ENCODE measurements at places on chromosomes 5 and 9.

GRCh38 chr9:96133321-96134021 lies 168.5 kb downstream of the HSD17B3 start:
- DNase-seq: no peak

DNA sequence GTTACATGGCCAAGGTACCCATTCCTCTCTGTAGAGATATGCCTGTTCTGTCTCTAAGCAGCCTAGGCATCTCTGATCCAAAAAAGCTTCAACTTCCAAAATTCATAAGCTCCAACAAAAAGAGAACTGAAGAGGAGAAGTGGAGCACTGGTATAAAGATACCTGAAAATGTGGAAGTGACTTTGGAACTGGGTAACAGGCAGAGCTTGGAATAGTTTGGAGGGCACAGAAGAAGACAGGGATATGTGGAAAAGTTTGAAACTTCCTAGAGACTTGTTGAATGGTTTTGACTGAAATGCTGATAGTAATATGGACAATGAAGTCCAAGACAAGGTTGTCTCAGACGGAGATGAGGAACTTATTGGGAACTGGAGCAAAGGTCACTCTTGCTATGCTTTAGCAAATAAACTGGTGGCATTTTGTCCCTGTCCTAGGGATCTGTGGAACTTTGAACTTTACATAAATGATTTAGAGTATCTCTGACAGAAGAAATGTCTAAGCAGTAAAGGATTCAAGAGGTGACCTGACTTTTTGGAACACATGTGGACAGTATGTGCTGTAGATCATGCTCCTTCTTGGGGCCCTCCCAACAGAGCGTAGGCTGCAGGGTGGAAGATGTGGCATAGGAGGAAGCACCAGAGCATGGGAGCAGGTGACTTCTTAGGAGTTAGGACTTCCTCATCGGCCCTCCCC lies 162.2 kb upstream of the TRIM32 start:
- DNase-seq: no peak

GRCh38 chr9:82011133-82011532 lies 22.6 kb downstream of the SPATA31D1 start:
- DNase-seq: no peak

GRCh38 chr5:89417515-89417914 lies 534.5 kb upstream of the MEF2C start:
- DNase-seq: no peak

GRCh38 chr5:148826739-148827070 lies 294 bp downstream of the ADRB2 start:
- DNase-seq: no peak

GRCh38 chr9:16309469-16310271 lies 560.8 kb downstream of the BNC2 start:
- DNase-seq: no peak

DNA sequence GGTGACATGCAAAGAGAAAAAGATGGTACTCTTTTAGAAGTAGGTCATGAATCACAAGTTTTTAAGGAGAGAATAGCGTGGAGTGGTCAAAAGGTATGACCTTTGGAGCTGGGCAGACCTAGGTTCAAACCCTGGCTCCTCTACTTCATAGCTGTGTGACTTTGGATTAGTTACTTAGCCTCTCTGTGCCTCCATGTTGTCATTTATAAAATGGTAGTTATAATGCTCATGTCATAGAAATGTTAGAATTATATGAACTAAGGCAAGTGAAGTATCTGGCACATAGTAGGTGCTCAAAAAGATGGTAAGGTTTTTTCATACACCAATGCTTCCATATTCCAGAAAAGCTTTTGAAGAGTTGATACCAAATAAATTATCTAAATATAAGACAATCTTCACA lies 7.3 kb downstream of the F2R start:
- DNase-seq: no peak

- no peak for DNase-seq
Measured at GRCh38 chr5:104146652-104147051, 584.1 kb upstream of the NUDT12 start.

GRCh38 chr5:6158974-6159831 lies 219.1 kb downstream of the MED10 start:
- no peak for DNase-seq

- peak; percentile 38 for DNase-seq
Measured at GRCh38 chr9:137643921-137644320, 25.1 kb downstream of the EHMT1 start.

DNA sequence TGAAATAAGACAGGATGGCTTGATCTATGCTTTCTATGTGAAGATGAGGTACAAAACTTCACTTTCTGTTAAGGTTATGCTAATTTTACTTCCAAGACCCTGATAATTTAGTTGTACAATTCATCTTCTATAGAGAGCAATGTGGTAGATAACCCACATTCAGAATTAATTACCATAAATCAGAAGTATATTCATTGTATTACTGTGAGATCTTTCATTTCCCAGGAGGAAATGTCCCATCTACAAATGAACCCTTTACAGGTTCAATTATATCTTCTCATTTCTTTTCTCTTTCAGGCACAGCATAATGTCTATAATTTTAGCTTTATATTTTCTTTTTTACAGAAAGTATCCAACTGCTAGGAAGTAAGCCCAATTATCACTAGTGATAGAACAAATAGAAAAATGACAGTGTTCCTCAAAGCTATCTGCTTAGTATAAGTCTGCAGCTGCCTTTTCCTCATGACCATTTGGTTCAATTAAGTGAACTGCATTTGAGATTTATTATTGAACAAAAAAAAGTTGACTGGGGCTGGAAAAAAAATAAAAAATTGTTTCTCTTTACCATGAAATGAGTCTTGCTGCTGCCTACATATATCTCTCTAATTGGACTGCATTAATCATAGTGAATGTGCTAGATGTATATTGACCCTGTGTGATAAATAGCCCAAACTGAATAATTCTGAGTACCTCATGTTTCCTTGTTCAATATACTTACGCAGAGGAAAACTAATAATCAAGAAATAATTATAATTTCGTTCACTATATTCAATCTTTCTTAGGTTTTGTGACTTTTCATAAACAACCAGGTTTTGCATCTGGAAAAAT lies 1329.4 kb downstream of the PTPRD start:
- no peak for DNase-seq

- no peak for DNase-seq
Measured at GRCh38 chr9:109453210-109453842, 44.8 kb downstream of the PTPN3 start.

DNA sequence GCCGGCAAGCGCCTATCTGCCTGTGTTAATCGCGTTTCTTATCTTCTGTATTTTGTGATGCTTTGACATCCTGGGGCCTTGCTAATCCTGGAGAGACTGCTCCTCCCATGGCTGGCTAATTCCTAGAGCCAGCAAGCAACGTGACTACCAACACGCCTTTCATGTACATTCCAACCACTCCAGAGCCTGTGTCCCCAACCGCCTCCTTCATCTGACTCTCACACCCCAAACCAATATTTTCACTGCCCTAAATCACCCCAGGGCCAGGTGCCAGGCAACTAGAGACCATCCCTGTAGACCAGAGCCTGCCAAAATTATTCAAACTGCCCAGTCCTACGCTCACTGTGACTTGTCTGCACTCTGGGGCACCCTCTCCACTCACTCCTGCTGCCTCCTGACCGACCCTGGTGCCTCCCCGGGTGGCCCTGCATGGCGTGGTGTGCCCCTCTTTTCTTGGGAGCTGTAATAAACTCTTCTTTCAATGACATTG lies 50.5 kb upstream of the COL5A1 start:
- no peak for DNase-seq

DNA sequence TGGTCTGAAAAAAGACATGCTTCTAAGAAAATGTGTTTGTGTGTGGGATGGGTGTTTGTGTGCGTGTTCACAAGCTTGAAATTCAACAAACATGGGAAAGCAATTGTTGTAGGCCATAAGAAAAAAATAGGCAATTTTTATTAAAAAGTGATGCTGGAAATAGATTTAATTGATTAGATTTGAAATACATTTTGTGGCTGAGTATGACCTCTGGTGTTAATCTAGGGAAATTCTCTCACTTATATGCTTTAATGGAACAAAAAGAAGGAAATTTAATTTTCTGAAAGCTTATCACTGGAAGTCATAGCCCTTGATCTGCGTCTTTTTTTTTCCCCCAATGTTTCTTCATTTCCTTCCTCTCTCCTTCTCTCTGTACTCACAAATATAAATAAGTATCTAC lies 3.5 kb upstream of the KCNN2 start:
- no peak for DNase-seq

DNA sequence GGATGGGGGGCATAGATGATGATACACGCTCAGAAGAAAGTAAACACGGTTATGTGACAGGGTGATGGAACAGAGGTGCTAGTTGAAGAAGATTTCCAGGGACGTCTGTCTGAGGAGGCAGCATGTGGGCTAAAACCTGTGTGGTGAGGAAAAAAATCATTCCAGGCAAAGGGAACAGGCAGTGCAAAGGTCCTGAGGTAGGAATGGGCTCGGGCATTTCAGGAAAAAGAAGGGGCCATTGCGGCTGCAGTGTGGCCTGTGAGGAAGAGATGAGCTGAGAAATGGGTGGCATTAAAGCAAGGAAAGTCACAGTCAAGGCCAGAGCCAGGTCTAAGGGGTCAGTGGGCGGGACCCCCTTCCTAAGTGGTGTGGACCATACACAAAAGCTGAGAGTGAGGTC lies 18.2 kb downstream of the TSPAN17 start:
- no peak for DNase-seq

DNA sequence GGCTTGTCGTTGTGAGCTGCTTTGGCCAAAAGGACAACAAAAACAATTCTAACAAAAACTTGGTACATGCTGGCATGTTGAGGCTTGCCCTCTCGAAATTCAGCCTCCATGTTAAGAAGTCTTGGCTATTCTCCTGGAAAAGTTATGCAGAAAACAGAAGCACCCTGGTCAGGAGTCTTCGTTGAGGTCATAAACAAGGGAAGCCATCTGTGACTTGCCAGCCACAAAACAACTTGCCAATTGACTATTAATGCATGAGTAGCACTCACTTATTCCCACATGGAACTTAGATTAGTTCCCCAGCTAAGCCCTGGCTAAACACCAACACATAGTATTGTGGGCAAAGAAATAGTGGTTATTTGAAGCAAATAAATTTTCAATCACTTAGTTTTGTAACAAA lies 521.0 kb upstream of the CHD1 start:
- no peak for DNase-seq

GRCh38 chr5:91194824-91195381 lies 188.2 kb downstream of the ARRDC3 start:
- no peak for DNase-seq
